Body of pancreas (tissue), 4 donors: ENCODE measurements at places on chromosomes 4 and X. TPM values are rescaled to one million over a fixed set of nuclear protein-coding genes. Genes with fewer than 3 reads are reported as not detected.
A peak's percentile ranks its signal among the peaks of the same experiment; 100 is the strongest.

- H3K4me1 ChIP-seq, result no peaks in the 10 kb centered on the region
- H3K27ac ChIP-seq, result no peak overlapping the region
- H3K36me3 ChIP-seq, result no peaks in the 10 kb centered on the region
- H3K27me3 ChIP-seq, result no peaks in the 10 kb centered on the region
These were observed 13.0 kb downstream of the RGN start for GRCh38 chrX:47091149-47091775.

- no peak overlapping the region for H3K4me3 ChIP-seq
- peak overlapping the region; percentile 45 for H3K27ac ChIP-seq
- no peak for DNase-seq
- no peaks in the 10 kb centered on the region for H3K36me3 ChIP-seq
- no peaks in the 10 kb centered on the region for H3K27me3 ChIP-seq
These were observed 27.8 kb upstream of the SLC2A9 start for GRCh38 chr4:10048941-10049697.

GRCh38 chr4:4289941-4290850, at the start of the genes LYAR and ZBTB49:
Gene LYAR, minus strand, starts transcription at chr4:4290154. Its CDS starts 6,412 bp downstream, at chr4:4283742.
Gene ZBTB49, plus strand, starts transcription at chr4:4290251. Its CDS starts 9,695 bp downstream, at chr4:4299946.
- peak within 1 kb of the TSS; percentile 79 for H3K4me3 ChIP-seq
- H3K27me3 ChIP-seq, result no peaks in the 10 kb centered on the region
- DNase-seq, result peak; percentile 96
- peak within 1 kb of the TSS; percentile 78 for H3K27ac ChIP-seq
- peaks cover 24% of the 10 kb centered on the region for H3K4me1 ChIP-seq

DNA sequence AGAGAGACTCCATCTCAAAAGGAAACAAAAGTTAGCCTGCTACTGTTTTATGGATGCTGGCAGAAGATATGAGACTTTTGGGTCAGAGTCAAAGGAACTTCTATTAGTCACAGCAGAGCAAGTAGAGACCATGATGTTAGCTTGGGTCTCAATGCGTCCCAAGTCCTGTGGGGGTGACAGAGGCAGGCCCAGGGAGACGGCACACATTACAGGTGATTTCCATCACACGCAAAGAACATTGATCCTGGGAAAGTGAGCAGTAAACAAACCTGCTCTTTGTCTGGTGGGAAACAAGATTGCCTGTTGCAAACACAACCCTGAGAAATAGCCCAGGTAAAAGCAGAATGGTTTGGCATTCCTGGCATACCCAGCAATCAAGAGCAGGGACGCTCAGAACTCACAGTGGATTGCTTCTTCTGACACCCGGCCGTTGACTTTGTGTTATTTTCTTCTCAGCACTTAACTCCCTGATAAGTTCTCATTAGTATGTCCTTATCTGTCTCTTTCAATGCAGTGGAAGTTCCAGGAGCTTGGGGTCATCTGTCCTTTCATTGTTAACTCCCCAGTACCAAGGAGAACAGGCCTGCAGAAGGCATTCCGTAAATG, 51.2 kb upstream of the LGI2 start:
- DNase-seq, result peak; percentile 32
- no peak overlapping the region for H3K4me3 ChIP-seq
- no peaks in the 10 kb centered on the region for H3K36me3 ChIP-seq
- no peaks in the 10 kb centered on the region for H3K27me3 ChIP-seq
- peaks cover 25% of the 10 kb centered on the region for H3K4me1 ChIP-seq

DNA sequence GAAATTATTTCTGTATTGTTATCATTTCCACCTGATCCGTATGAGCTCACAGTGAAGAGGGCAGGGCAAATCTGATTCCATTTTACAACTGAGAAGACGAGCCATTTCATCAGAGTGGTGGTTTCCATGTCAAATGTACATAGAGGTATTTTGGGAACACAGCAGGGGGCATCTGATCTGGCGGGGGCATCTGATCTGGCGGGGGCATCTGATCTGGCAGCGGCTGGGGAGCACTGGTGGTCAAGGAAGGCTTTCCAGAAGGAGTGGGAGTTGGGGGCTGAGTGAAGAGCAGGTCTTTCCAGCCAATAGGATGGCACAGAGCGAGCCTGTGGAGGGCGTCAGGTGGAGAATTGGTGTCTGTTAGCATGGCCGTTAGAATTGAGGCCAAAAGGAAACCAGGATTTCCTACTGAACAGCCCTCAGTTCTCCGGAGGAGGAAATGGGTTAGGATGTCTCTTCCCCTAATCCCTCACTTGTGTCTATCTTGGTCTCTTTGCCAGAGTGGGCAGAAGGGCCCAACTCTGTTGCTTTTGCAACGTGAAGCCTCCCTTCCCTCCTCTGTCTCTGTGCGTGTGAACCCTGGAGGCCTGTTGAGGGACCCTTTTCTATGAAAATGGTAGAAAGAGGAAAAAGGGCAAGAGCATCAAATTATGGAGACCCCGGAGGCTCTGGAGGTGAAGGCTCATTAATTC, 41.3 kb downstream of the RHOH start:
- DNase-seq, result no peak
- H3K27ac ChIP-seq, result no peak overlapping the region
- H3K27me3 ChIP-seq, result no peaks in the 10 kb centered on the region
- no peaks in the 10 kb centered on the region for H3K36me3 ChIP-seq

SNCA gene
- 9.3 TPM for total RNA-seq

SUPT20HL2 gene
- total RNA-seq, result not detected

DMRTC1 gene
- total RNA-seq, result not detected

DNA sequence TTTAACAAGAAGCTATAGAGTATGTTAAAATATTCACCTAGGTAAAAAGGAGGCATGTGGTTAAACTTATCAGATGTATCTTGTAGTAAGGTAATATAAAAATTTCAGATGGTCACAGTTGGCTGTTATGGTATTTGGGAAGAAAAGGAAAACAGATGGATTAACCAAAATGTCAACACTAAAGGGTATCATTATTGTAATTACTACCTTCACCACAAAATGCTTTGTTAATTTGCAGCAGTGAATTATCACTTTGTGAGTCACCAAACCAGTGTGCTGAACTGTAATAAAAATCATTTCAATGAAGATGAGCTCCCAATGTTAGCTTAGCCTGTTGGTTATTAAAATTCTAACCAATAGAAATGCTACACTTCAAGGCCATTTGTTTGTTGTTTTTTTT, 233.9 kb downstream of the RPA4 start:
- H3K27me3 ChIP-seq, result no peaks in the 10 kb centered on the region
- no peaks in the 10 kb centered on the region for H3K4me1 ChIP-seq
- DNase-seq, result no peak
- no peaks in the 10 kb centered on the region for H3K36me3 ChIP-seq
- H3K27ac ChIP-seq, result no peak overlapping the region

- no peak for DNase-seq
- no peak overlapping the region for H3K27ac ChIP-seq
These were observed 159.8 kb upstream of the JADE1 start for GRCh38 chr4:128649575-128650205.

DNA sequence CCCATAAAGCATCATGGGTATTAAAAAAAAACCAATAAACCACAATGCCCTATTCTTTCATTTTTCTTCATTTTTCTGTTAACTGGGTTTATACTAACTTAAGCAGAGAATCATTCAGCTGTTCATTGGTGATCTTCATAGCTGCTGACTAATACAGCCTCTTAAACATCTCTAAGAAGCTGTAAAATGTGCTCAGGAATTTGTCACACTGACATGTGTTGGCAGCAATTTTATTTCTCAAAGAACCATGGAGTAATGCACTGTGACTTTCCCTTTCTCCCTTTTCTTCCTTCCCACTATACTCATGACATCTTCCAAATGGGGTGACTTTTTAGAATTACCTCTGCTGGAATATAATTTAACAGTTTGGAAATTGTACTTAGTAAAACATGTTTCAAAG, 315.4 kb downstream of the ANTXR2 start:
- no peak overlapping the region for H3K4me3 ChIP-seq
- no peaks in the 10 kb centered on the region for H3K27me3 ChIP-seq
- H3K36me3 ChIP-seq, result no peaks in the 10 kb centered on the region
- DNase-seq, result no peak
- no peak overlapping the region for H3K27ac ChIP-seq

SERPINA7 gene
- total RNA-seq, result not detected

DNA sequence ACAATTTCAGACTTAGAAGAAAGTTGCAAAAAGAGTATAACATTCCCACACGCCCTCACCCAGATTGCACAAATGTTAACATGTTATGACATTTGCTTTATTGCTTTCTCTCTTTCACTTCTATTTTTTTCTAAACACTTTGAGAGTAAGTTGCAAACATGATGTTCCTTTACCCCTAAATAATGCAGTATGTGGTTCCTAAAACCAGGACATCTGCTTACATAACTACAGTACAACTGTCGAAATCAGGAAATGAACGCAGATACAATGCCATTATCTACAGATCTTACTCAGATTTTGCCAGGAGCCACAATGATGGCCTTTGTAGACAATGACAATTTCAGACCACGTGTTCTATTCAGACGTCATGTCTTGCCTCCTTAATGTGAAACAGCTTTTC, 22.4 kb downstream of the SH3TC1 start:
- no peak overlapping the region for H3K4me3 ChIP-seq
- H3K4me1 ChIP-seq, result peaks cover 12% of the 10 kb centered on the region
- DNase-seq, result no peak
- no peaks in the 10 kb centered on the region for H3K27me3 ChIP-seq
- H3K27ac ChIP-seq, result no peak overlapping the region

DNA sequence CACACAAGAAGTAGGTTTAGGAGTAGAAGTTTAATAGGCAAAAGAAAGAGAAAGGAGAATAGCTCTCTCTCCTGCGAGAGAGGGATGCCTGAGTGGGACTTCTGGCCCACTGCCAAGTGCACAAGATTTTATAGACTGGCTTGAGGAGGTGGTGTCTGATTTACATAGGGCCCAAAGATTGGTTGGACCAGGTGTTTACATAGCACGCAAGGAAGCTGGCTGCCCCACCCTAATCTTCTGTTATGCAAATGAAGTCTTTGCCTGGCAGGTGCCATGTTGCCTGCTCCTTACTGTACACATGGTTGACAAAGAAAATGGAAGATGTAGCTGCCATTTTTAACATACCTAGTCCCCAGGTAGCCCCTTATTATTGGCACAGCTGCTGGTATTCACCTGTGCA, 170.8 kb upstream of the GATB start:
- H3K4me3 ChIP-seq, result no peak overlapping the region
- H3K27ac ChIP-seq, result no peak overlapping the region
- H3K27me3 ChIP-seq, result no peaks in the 10 kb centered on the region
- DNase-seq, result no peak

HAND2 gene
- total RNA-seq, result 7.3 TPM

CRMP1 gene
- total RNA-seq, result 1.6 TPM

HGFAC gene
- total RNA-seq, result not detected

DNA sequence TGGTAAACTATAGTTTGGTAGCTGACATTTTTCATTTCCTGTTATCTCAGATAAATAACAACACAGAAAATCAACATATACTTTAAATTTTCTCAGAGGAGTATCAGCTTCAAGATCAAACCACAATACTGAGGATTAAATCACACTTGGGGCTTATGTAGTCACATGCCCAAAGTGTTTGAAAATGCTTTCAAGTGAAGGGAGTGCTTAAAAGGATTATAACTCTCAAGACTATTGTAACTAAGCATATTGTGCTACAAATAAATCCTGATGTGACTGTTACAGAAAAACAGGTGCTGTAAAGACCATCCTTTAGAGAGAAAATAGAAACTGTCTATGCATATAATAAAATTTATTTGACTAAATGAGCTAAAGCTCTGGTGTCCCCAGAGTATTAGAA, 887.6 kb downstream of the ADGRL3 start:
- H3K27ac ChIP-seq, result no peak overlapping the region
- no peaks in the 10 kb centered on the region for H3K27me3 ChIP-seq
- H3K4me3 ChIP-seq, result no peak overlapping the region
- no peak for DNase-seq

DNA sequence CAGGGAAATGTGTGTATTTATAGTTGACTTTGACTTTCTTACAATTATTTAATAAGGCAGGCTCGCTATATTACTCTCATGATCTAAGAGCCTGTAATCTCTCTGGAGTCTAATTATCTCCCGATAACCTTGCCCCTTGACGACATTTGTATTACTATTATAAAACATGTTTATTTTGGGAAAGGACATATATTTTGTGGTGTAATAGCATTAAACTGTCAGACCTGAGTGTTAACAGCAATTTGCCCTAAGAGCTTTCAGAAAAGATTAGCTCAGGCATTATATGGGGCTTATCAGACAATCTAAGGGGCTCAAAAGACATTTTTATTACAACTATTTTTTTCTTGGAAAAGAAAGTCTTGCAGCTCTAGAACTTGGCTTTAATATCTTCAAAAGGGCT, 427.9 kb upstream of the SLIT2 start:
- no peaks in the 10 kb centered on the region for H3K36me3 ChIP-seq
- no peaks in the 10 kb centered on the region for H3K27me3 ChIP-seq
- H3K27ac ChIP-seq, result no peak overlapping the region
- no peak overlapping the region for H3K4me3 ChIP-seq

GRCh38 chrX:16931371-16931770, 15.1 kb upstream of the REPS2 start:
- DNase-seq, result no peak
- no peak overlapping the region for H3K27ac ChIP-seq
- H3K36me3 ChIP-seq, result no peaks in the 10 kb centered on the region
- no peaks in the 10 kb centered on the region for H3K4me1 ChIP-seq
- H3K27me3 ChIP-seq, result no peaks in the 10 kb centered on the region

DNA sequence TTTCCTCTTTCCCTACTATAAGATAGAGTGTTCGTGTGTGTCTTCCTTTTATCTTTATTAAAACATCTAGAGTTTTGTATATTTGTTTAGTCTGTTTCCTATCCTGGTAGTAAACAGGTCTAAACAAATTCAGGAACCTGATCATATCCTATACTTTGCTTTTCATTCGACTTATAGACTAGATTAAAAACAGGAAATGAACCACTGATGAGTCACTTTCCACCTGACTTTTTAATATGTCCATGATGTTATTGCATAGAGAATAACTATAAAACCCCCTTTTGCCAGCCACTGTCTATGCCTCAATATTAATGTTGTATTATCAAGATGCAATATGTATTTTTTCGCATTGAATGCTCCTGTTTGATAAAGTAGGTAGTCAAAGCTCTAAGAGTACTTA, 1794.0 kb downstream of the STIM2 start:
- no peaks in the 10 kb centered on the region for H3K27me3 ChIP-seq
- H3K36me3 ChIP-seq, result no peaks in the 10 kb centered on the region
- H3K27ac ChIP-seq, result no peak overlapping the region
- H3K4me1 ChIP-seq, result no peaks in the 10 kb centered on the region

DNA sequence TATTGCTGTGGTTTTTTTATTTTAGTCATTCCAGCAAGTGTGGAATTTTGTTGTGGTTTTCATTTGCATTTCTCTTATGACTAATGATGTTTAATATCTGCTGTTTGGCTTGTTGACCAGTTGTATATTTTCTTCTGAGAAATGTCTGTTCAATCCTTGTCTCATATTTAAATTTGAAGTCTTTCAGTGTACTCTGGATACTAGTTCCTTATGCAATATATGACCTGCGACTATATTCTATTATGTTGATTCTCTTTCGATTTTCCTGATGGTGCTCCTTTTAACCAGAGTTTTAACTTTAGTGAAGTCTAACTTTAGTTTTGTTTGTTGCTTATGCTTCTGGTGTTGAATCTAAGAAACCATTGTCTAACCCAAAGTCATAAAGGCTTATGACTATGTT, 1528.0 kb downstream of the TECRL start:
- no peak overlapping the region for H3K4me3 ChIP-seq
- H3K27ac ChIP-seq, result no peak overlapping the region
- no peaks in the 10 kb centered on the region for H3K27me3 ChIP-seq
- no peaks in the 10 kb centered on the region for H3K4me1 ChIP-seq
- no peak for DNase-seq

- no peak for DNase-seq
- no peaks in the 10 kb centered on the region for H3K27me3 ChIP-seq
- peaks cover 8% of the 10 kb centered on the region for H3K4me1 ChIP-seq
- no peak overlapping the region for H3K27ac ChIP-seq
- H3K4me3 ChIP-seq, result no peak overlapping the region
- no peaks in the 10 kb centered on the region for H3K36me3 ChIP-seq
These were observed 6.3 kb upstream of the RGS12 start for GRCh38 chr4:3286335-3287175.

MAGEC2 gene
- total RNA-seq, result not detected

GRCh38 chr4:168019921-168020320, 72.4 kb upstream of the ANXA10 start:
- no peaks in the 10 kb centered on the region for H3K27me3 ChIP-seq
- no peaks in the 10 kb centered on the region for H3K4me1 ChIP-seq
- H3K36me3 ChIP-seq, result no peaks in the 10 kb centered on the region
